Stimulated activated CD4-positive, alpha-beta T cell treated with anti-CD3 and anti-CD28 coated beads, Interleukin-1b, Interleukin-23, amount 100 ng/mL, for 1 hour (primary cell): ENCODE measurements at places on chromosomes 1 and 21.

DNA sequence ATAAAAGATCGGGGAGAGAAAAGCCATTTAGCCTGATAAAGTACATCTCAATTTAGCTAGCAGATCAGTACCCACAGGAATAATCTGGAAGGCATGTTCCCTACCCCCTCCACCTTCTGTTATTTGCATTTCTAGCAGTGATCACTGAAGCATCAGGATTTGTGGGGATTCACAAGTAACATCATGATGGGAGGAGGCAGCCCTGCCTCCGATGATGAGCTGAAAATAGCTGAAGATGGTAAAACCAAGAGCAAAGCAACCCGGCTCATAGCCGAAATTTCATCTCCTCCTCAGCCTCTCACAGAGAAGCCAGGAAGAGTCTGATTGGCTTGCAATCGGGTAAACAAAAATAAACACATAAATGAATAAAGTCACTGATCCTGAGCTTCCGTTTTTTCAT is 2.4 kb downstream of the CCSAP start:
- DNase-seq: no peak

- no peak for DNase-seq
These were observed 20.0 kb downstream of the USP25 start for GRCh38 chr21:15749861-15750159.

GRCh38 chr1:58882322-58882948 is 98.6 kb upstream of the JUN start:
- no peak for DNase-seq

GRCh38 chr1:168170564-168171508 is 7.9 kb upstream of the TIPRL start:
- DNase-seq: no peak

- DNase-seq: no peak
These were observed 132.7 kb downstream of the DMRTB1 start for GRCh38 chr1:53591924-53592323.

GRCh38 chr1:36094621-36095061 is 5.9 kb downstream of the ADPRS start:
- DNase-seq: no peak

GRCh38 chr1:153661111-153661708 is 2.7 kb downstream of the SNAPIN start:
- DNase-seq: no peak

GRCh38 chr1:97212671-97213070 is 491.1 kb downstream of the PTBP2 start:
- no peak for DNase-seq
